HL-60 (cell line): ENCODE measurements at places on chromosomes 5 and 9.

GRCh38 chr5:51398875-51399642, 15.8 kb downstream of the ISL1 start:
- DNase-seq, result no peak

GRCh38 chr5:538801-539468, 14.7 kb upstream of the SLC9A3 start:
- no peak for DNase-seq

DNA sequence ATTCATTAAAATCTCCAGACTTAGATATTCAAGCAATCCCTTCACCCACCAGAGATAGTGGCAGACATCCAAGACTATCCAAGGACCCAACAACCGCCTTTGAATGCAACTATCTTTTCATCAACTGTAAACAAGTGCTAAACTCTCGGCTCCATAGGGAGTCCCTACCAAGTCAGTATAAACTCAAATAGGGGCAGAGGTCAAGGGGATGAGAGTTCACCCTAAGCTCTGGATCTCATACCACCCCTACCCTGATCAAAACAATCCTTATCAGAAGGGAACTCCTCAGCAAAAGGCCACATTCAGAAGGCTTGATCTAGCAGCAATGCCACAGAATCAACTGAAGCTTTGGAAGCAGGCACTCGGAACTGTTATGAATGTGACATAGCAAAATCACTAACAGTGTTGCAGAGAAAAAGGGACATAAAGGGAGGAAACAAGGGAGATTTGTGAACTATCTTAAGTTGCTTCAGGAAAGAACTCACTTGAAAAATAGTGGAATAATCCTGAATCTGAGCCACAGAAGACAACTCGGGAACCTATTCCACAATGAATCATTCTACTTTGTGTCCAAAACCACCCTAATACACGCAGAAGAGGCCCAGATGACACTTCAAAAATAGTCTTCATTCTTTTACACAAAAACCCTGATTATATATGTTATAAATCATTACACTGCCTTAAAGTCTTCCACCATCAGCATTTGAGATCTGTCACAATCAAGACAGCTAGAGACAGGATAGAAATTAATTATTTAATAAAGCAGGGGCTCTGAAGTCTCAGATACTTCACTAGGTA, 49.8 kb downstream of the NR6A1 start:
- no peak for DNase-seq

DNA sequence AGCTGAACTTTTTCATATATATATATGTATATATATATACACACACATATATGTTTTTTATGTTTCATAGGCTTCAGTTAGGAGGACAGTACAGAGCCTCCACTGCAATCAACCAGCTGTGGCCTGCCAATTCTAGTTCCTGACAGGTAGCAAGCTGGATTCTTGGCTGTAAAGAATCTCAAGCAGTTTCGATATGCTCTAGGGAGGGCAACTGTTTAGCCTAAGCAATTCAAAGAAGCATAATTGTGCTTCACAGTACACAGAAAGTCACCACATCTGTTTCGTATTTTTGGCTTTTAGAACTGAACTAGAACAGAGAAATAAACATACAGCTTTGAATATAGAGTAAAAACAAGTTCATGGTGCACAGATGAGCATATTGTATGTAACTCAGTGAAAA, 152.4 kb upstream of the ARRDC3 start:
- no peak for DNase-seq

- no peak for DNase-seq
Observed at GRCh38 chr9:83315649-83316048, 222.6 kb downstream of the FRMD3 start.

DNA sequence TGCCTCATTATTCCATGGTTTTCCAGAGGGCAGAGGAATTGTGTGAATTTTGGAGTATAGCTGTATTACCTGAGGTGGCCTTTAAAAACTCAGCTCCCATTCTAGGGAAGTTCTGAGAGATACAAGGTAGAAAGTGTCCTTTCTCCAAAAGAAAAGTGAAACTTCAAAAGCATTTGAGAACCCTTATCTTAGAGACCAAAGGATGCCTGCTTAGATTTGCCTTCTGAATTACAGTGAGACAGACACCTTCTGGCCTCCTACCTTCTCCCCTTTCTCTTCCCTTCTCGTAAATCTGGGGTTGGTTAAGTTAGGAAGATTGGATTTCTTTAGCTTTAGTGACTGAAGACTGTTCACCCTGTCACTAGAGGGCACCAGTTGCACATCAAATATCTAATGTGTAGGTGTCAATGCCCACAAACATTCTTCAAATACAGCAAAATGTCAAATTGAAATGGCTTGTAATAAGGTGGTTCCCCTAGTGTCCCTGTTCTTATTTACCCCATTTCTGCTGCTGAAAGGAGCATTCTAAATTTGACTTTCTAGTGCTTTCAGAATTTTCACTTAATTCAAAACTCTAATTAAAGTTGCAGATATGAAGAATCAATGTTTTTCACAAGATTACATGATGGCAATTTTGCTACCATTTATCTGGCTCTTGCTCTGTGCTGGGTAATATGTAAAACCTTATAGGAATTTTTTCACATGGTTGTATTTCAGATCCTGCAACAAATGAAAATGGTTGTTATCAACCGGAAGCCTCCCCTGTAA, 46.7 kb downstream of the PRRC1 start:
- DNase-seq, result no peak

DNA sequence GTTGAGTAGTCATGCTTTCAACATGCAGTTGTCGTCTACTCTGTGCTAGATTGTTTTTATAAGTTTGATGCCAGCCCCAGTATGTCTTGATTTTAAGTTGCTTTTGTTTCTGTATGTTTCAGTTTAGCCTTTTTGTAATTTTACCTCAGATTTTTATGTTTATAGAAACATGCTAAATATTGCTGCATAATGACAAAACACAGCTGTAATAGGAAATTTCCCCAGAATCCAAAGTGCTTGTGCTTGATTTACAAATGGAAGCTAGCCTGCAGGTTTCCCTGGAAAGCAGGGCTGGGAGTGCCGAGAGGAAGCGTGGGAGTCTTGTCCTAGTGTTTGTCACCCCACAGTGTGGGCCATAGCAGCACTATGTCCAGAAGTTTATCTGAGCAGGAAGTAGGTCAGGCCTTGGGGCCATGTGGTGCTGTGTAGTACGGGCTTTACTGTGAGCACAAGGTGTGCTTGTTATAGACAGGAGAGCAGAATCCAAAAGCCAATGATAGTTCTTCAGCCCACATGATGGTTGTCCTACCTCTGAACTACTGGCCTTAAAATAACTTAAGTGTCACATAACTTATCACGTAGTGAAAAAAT, 100.0 kb upstream of the NREP start:
- DNase-seq, result no peak
